ENCODE measurements at places on chromosomes 16 and 17.

DNA sequence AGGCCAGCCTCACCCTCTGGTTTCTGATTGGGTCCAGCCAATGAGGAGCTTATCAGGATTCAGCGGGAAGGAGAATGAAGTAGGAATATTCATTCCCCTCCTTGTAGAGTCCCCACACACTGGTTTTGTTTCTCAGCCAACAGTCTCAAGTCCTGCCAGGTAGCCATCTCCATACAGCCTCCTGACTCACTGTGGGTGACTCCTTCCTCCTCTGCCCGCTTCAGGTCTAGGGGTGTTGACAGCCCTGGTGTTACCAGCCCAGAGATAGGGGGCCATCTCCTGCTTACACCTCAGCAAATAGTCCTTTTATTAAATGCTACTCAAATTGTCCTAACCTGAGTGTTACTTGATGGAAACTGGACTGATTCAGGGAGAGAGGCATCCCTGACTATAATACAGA is 4.0 kb upstream of the MFAP4 start:
- no peak for DNase-seq

DNA sequence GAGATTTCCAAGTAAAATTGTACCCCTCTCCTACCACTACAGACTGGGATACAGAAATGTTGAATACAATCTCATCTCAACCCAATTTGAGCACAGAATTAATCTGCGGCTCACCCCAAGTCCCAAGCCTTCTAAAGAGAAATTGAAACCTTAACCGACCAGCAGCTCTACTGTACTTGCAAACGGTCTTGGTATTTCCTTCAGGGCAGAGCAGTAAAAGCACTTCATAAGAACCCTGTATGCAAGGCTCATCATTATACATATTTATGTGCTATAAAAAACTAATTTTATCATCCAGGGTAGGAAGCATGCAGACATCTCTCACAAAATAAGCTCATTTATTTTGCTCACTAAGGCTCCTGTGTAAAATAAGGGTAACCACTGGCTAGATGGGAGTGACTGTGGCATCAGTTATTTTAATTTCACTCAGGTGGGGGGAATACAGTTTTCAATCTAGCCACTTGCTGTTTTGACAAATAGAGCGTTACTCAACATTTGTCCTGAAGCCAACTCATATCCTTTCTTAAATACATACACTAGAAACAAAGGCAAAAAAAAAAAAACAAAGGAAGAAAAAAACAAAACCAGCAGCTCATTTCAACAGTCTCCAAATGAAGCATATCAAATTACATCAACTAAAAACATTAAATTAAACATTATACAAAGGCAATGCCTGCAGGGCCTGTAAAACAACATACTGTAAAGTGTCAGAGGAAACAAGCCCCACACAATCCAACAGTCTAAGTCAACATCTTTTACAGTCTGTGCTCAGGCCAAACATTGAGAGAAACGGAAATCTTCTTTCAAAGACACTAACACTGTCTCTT is 65.0 kb downstream of the PARN start:
- no peak for DNase-seq

GRCh38 chr17:70405492-70406220 is 236.3 kb downstream of the KCNJ2 start:
- no peak for DNase-seq

GRCh38 chr16:27374804-27375425 is 27.1 kb upstream of the IL21R start:
- DNase-seq: no peak

GRCh38 chr16:30082545-30083090 is 6.8 kb downstream of the PPP4C start:
- no peak for DNase-seq

- DNase-seq: no peak
Measured at GRCh38 chr16:87230571-87230970, 86.6 kb downstream of the C16orf95 start.

GRCh38 chr16:88665148-88665547 is 2.3 kb upstream of the MVD start:
- DNase-seq: no peak

DNA sequence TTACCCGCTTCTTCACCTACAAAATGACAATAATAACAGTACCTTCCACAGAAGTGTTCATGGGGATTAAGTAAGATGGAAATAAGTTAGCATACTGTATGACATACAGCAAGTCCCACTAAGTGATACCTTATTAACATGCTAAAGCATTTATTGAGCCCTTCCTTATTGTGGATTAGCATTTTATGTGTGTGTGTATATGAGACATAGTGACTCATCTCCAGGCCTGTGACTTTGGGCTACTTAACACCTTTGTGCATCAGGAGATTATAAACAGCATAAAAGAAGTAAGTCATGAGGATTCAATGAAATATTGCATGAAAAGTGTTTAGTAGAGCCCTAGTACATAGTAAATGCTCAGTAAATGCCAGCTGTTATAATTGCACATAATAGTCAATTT is 52.9 kb downstream of the CA10 start:
- no peak for DNase-seq

- DNase-seq: no peak
Measured at GRCh38 chr17:72751746-72752145, 340.7 kb downstream of the SLC39A11 start.

DNA sequence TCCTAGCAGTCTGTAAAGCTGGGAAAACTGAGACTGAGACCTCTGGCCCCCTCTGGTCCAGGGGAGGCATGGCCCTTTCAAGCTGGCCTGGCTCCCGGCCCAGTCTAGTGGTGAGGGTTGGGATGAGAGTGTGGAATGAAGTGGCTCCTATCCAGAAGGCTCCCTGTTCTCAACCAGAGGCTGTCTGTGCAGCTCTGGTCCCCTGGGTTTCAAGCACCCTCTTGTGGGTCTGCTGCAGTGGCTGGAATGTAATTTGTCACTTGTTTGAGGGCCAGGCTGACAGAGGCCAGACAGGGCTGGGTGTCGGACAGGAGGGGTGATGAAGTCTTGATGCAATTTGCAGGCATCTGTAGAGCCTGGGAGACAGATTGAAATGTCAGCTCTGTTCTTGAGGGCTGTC is 22.1 kb upstream of the PHF12 start:
- no peak for DNase-seq

- no peak for DNase-seq
Measured at GRCh38 chr16:53666786-53667415, 36.8 kb downstream of the RPGRIP1L start.

GRCh38 chr16:84630446-84631152 is 12.7 kb upstream of the COTL1 start:
- no peak for DNase-seq

- DNase-seq: no peak
Measured at GRCh38 chr16:9913604-9914326, 268.5 kb downstream of the GRIN2A start.

- DNase-seq: no peak
Measured at GRCh38 chr17:61484174-61484573, 32.0 kb downstream of the TBX4 start.

- DNase-seq: no peak
Measured at GRCh38 chr17:376936-377863, 24.6 kb upstream of the RPH3AL start.

DNA sequence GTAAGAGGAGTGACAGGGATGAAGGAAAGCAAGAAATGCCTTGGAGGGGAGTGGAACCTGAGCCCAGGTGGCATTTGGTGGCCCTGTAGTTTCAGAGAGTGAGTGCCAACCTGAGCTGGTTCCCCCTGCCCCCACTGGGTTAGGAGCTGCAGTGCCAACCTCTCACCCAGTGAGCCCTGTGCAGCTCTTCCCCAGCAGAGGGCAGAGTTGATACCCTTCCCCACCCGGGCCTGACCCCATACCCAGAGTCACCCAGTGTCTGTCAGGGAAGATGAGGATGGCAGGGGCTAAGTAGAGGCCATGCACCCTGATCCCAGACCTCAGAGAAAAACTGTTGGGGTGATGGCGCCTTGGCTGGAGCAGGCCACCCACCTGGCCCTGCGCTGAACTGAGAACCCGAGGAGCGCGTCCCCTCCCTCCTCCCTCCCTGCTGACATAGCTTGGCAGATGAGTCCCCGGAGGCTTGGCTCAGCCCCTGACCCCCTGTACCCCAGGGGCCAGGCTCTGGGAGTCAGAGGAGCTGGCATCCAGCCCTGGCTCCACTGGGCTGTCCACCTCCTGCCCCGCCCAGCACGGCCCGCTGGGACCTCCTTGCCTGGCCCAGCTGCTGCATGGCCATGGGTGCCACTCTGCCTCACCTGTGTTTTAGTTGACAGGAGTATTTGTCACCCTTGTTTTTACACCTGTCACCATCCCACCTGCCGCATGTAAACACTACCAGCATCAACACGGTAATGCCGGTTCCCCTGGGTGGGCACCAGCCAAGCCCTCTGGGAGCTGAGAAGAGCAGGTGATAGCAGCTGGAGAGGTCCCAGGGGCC is 113.9 kb downstream of the AMFR start:
- DNase-seq: no peak

- DNase-seq: no peak
Measured at GRCh38 chr16:61987474-61988012, 48.7 kb downstream of the CDH8 start.

DNA sequence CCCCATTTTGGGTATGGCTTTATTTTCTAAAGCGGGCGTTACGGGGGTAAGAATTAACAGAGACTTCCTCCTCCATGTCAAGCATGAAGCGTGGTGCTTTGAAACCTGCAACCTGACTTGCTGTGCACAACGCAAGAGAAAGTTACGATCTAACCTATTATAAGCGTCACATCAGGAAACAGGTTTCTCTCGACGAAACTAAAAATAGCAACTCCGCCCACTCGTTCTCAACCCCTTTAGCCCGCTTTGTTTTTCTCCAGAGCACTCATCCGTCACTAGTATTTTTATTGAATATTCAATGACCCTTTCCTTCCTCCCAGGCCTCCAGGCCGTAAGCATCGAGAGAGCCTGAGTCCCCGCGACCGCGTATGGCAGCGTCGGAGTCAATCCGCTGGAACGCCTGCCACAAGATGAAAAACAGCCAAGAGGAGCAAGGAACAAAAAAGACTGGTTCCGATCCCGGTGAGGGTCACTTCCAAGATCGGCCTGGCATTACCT is 555 bp downstream of the NUP88 start:
- DNase-seq: peak; percentile 19

GRCh38 chr16:88591577-88592021 is 21.4 kb downstream of the ZC3H18 start:
- peak; percentile 41 for DNase-seq

- no peak for DNase-seq
Measured at GRCh38 chr17:15237106-15237425, 28.1 kb downstream of the PMP22 start.

GRCh38 chr17:4003131-4003500 is 38.9 kb upstream of the ATP2A3 start:
- no peak for DNase-seq

- DNase-seq: no peak
Measured at GRCh38 chr17:78366109-78366848, 6.4 kb upstream of the SOCS3 start.

- no peak for DNase-seq
Measured at GRCh38 chr17:8552577-8553320, 77.8 kb downstream of the MYH10 start.

- no peak for DNase-seq
Measured at GRCh38 chr16:49487746-49488145, 114.1 kb downstream of the C16orf78 start.

GRCh38 chr16:9258423-9259051 is 167.1 kb downstream of the HAPSTR1 start:
- DNase-seq: no peak

GRCh38 chr17:32917842-32918241 is 10.1 kb upstream of the TMEM98 start:
- no peak for DNase-seq

DNA sequence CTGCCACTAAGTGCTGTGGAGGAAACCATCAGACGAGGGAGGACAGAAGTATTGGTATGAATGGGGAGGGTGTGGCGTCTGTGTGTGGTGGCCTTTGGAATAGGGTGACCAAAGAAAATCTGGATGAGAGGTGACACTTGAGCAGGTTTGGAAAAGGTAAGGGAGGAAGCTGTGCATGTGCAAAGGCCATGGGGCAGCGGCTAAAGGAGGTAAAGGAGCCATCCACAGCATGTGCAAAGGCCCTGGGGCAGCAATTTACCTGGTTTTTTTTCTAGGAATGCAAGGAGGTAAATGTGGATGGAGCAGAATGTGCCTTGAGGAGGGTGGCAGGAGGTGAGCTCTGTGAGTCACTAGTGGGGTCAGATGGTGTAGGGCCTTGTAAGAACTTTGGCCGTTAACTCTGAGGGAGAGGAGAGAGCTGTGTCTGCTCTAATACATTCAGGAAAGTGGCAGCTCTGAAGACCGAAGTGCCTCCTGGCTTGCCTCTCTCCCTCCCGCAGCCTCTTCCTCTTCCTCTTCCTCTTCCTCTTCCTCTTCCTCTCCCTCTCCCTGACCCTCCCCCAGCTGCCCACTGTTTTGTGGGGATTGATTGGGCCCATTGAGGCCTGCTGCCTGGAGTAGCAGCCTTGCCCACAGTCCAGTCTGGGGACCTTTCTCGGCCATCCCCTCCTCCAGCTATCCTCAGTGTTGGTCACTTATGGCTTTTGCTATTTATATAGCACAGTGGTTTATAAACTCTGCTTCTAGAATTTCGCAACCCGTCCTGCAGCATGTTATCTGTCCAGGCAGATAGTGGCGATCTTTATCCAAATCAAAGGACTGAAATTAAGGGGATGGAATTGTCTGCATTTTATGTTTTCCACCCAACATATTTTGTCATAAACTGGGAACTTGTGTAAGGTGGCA is 38.7 kb downstream of the CMIP start:
- no peak for DNase-seq

DNA sequence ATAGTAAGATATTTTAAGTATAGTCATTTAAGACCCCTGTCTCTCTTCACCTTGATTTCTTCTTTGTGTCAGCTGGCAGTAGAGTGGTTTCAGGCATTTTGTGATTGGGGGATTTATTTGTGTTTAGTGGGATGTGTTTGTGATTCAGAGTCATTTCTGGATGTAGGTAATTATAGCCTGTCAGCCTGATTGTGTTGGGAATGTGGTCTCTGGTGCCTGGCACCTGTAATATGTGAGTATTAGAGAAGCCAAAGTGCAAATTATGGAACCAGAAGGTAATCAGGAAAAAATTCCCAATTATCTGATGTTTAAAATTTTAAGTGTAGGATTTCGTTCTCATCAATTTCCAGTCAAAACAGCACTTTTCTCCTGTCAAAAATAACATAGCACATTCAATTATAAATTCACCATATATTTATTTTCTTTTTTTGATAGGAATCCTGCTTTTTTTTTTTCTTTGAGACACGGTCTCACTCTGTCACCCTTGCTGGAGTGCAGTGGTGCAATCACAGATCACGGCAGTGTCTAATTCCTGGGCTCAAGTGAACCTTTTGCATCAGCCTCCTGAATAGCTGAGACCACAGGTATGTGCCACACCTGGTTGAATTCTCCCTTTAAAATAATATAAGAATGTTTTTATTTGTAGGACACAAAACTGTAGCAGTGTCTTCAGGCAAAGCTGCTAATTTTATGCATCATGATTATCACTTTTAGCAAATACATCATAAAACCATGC is 42.7 kb downstream of the ATF7IP2 start:
- DNase-seq: no peak
